Activated T-cell treated with anti-CD3 and anti-CD28 coated beads, Interleukin-2, amount 50 U/mL, for 4 hours (primary cell): ENCODE measurements at places on chromosomes 3 and 15.

GRCh38 chr15:96011136-96011535 lies 319.4 kb upstream of the NR2F2 start:
- DNase-seq: no peak

- no peak for DNase-seq
Observed at GRCh38 chr15:98719137-98719740, 70.9 kb downstream of the IGF1R start.

DNA sequence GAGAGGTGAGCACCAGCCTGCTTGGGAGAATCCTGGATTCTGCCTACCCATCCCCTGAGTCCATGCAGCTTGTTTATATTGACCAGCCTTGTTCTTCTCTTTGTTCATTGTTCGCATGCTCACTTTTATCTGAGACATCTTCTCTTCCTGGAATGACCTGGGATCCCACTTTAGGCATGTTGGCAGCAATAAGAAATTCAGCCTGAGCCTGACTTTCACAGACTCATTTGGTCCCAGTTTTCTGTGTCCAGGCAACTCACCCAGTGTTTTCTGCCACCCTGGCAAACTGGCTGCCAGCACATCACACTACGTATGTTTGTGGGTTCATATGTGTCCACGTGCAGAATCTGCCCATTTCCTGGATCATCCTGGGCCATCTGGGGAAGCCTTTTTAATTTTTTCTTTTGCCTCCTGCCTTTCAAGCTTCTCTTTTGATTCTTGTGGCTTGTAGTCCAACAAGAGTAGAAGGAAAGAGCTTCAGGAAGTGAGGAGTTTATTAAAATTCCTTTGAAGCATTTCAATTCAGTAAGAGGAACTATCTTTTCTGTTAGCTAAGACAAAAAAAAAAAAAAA lies 199.9 kb downstream of the FNDC3B start:
- DNase-seq: no peak

DNA sequence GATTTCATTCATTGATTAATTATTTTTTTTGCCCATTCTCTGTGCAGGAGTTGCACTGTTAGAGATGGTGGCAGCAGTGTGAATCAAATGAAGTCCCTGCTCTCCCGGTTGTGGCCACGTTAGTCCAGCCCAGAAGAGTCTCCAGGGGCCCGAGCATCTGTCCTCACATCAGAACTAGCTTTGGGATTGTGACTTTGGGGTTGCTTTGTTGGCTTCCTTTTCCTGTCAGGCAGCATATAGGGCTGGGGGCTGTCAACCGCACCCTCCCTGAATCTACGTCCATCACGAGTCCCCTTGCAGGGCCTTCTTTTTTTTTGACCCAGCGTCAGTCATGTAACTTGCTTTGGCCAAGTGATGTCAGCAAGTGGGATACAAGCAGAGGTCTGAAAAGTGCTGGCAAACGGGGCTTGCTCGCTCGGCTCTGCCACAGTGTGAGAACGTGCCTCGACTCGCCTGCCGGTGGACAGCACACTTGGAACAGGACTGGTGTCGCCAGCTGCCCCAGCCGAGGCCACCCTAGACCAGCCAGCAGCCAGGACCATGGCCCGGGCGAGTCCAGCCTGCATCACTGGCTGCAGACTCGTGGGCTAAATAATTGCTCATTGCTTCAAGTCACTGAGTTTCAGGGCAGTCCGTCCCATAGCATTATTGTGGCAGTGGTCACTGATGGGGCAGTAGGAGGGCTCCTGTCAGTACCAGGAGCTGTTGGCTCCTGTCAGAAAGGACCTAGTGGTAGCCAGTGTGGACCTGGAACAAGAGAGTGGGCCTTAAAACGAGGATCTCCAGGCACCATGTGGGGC lies 151.6 kb upstream of the MEF2A start:
- DNase-seq: no peak

GRCh38 chr15:67394873-67395639 lies 125.9 kb upstream of the C15orf61 start:
- DNase-seq: no peak

DNA sequence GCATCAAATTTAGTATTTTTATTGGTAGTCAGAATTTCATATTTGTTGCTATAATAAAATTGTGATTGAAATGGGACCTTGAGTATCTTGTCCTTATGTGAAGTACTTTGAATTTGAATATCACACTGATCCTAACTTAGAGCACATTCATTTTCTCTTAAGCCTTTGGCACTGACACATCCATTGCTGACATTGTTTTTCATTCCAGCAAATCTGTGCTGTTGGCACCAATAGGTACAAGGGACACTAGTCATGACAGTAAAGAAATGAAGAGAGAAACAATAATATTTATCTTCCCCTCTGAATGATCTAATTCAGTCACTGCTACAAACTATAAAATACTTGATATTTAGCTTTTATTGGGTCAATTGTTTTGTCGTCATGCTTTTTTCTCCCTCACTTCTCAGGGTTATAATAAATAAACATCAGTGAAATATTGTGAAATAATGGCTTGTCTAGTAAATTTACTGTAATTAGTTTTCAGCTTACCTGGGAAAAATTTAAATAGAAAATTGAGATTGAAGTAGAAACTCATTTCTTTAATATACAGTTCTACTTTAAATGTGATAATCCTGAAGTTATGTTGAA lies 166.8 kb upstream of the MLF1 start:
- no peak for DNase-seq

DNA sequence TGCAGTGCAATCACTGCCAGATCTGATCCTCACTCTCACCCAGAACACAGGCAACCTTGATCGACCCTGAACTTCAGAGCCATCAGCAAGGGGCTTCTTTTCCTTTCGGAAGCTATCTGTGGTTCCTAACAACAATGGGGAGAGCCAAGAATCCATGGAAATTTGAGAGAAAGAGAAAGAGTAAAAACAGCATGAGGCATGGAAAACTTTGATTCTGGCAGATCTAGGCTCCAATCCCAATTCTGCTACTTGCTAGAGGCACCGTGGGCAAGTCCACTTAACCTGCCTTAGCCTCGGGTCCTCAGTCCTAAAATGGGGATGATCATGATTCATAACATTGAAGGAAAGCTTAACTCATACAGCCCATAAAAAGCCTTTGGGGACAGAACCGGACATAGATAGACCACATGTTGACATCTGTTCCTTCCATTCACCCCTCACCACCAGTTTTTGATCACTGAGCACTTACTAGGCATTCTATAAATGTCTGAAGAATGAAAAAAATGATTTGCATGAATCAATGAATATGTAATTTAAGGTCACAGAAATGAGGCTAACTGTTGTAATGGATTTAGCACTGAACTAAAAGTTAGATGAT lies 605.7 kb upstream of the CFAP20DC start:
- DNase-seq: no peak

DNA sequence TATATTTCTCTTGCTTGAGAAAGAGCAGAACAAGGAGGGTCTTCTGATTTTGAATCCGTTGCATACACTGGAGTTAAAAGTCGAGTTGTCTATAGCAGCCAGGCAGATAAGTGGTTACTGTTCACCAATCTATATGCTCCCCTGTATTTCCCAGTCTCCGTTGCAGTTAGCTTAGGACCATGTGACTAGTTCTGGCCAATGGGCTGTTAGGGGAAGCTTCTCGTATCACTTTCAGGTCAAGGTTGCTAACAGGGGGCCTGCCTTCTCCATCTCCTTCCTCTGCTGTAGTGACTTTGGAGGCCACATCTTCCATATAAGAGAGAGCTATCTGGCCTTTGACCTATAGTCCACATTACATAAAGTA lies 188.5 kb upstream of the KBTBD8 start:
- no peak for DNase-seq

GRCh38 chr3:101391413-101391950 lies 71.1 kb upstream of the IMPG2 start:
- no peak for DNase-seq

- no peak for DNase-seq
Observed at GRCh38 chr3:12750223-12750622, 8.8 kb downstream of the TMEM40 start.

DNA sequence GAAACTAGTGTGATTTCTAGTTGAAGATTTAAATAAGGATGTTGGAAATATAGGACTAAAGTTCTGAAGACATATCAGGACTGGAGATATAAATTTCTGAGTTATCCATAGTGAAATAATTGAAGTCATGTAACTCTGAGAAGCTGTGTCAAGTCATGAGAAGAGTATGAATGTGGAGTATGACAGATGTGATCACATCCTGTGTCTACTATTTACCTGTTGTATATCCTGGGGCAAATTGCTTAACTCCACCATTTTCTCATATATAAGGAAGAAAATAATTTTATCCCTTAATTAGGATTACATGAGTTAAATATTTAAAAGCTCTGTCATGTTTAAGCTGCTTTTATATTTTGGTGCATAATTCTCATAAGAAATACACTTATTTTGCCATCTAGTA lies 350.3 kb downstream of the ZBTB20 start:
- DNase-seq: no peak

- DNase-seq: no peak
Observed at GRCh38 chr3:133928903-133929607, 33.4 kb upstream of the RAB6B start.

DNA sequence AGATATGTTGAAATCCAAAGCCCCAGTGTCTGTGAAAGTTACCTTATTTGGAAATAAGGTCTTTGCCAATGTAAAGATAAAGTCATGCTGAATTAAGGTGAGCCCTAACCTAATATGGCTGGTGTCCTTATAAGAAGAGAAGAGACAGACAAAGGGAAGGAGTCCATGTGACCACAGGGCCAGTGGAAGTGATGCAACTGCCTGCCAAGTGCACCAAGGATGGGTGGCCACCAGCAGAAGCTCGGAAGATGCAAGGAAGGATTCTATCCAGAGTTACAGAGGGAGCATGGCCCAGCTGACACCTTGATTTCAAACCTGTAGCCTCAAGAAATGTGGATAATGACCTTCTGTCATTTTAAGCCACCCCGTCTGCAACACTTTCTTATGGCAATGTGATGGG lies 35.3 kb upstream of the PGPEP1L start:
- no peak for DNase-seq

- DNase-seq: no peak
Observed at GRCh38 chr3:115999001-115999585, 375.8 kb downstream of the GAP43 start.

DNA sequence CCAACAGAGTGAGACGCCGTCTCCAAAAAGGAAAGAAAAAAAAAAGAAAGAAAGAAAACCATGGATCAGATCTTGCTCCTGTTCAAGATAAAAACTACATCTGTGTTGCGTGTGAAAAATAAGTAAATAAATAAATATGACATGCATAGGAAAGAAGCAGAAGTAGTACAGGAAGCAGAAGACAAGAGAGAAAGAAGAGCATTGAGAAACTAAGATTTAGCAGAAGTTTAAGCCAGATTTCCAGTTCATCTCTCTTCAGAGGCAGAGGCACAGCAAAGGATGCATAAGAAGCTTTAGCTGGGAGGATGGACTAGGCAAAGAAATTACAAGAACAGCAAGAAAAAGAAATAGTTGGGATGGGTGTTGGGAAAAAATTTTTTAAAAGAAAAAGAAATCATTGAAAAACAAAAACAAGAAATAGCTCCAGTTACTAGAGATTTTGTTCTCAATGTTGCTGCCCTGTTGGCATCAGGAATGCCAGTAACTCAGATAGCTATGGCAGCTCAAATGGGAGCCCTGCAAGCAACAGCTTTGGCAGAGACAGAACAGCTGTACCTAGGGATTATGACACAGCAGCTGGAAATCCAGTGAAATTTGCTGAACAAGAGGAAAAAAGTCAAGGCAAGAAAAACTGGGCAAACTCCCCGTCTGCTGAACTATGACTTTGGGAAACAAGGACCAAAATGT lies 17.3 kb downstream of the AP3S2 start:
- DNase-seq: no peak

GRCh38 chr3:155194973-155195957 lies 98.2 kb downstream of the STRIT1 start:
- no peak for DNase-seq

GRCh38 chr15:40279437-40280141 lies 3.3 kb downstream of the ANKRD63 start:
- peak; percentile 69 for DNase-seq
